ENCODE measurements at places on chromosomes 4 and X. TPM values are rescaled to one million over a fixed set of nuclear protein-coding genes. Genes with fewer than 3 reads are reported as not detected.

Gene PRKX
- total RNA-seq: 72.2 TPM

Gene NOX1
- not detected for total RNA-seq

Gene LRP2BP
- 0.47 TPM for total RNA-seq

DNA sequence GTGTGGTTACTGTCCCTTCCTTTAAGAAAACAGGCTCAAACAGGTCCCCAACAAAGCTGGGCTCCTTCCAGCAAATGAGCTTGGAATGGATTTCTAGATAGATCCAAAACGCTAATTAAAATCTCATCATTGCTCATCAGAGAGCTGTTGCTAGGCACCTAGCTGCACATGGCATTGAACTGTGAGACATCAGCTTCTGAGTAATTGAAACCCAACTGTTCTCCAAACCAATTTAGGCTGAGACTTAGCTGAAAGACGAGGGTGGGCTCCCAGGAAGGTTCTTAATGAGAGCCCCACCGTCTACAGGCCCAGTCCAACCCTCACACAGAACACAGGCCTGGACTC is 59.1 kb downstream of the FAM184B start:
- DNase-seq: no peak

DNA sequence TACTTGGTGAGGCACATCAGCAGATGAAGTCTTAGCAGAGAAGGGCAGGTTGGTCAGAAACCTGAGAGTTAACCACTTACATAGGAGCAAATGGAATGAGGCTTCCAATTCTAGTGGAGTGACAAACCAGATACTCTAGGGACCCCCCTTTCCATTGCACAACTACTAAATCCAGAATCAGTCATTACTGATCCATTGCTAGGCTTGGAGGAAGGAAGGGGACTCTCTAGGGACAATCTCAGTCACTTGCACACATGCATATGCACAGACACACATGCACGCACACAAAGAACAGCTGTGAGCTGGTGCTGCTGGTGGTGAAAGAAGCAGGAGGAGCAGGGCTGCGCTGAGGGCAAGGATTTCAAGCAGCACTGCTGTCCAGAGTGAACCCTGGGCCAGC is 25.7 kb downstream of the PNMA5 start:
- no peak for DNase-seq

GRCh38 chr4:100461807-100462605 is 55.8 kb downstream of the EMCN start:
- no peak for DNase-seq

GRCh38 chrX:53153581-53153980 is 59.6 kb downstream of the KANTR start:
- DNase-seq: no peak

DNA sequence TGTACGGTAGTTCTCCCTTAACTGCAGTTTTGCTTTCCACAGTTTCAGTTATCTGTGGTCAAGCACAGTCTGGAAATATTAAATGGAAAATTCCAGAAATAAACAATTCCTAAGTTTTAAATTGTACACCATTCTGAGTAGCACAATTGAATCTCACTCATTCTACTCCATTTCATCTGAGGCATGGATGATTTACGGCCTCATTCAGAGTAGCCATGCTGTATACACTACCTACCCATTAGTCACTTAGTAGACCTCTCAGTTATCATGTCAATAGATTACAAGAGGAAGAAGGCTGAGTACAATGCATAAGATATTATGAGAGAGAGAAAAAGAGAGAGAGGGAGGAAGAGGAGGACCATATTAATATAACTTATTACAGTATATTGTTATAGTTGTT is 77.5 kb downstream of the ENOX2 start:
- no peak for DNase-seq

GRCh38 chrX:15158350-15158735 is 111.5 kb downstream of the ASB9 start:
- no peak for DNase-seq

- DNase-seq: no peak
Measured at GRCh38 chr4:100635899-100636298, 118.1 kb upstream of the EMCN start.

- no peak for DNase-seq
Measured at GRCh38 chr4:102037566-102037965, 247.0 kb downstream of the BANK1 start.

- no peak for DNase-seq
Measured at GRCh38 chr4:189162073-189162789, 778.4 kb upstream of the FRG1 start.

DNA sequence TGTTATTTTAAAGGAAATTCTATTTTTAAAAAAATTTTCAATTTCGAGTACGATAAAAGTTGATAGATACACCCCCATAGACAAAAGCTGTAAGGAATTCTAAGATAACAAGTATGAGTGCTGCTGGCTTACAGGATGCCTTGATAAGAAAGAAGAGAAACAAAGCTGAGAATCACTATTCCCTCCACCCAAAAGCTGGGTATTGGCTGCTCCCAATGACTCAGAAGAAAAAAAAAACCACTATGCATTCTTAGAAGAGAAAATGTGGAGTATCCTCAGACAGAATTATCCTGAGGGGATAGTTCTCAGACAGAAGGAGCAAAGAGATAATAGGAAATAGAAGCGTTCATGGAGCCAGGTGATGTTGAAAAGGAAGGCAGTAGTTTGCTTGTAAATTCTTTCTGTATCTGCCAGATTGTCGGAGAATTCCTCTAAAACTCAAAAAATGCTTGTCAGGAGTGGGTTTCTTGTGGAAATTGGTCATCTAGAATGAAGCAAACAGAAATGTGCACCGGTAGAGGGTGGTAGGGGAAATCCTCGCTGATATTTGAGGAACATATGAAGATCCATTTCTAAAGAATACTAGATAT is 217.5 kb upstream of the ADAMTS3 start:
- no peak for DNase-seq

DNA sequence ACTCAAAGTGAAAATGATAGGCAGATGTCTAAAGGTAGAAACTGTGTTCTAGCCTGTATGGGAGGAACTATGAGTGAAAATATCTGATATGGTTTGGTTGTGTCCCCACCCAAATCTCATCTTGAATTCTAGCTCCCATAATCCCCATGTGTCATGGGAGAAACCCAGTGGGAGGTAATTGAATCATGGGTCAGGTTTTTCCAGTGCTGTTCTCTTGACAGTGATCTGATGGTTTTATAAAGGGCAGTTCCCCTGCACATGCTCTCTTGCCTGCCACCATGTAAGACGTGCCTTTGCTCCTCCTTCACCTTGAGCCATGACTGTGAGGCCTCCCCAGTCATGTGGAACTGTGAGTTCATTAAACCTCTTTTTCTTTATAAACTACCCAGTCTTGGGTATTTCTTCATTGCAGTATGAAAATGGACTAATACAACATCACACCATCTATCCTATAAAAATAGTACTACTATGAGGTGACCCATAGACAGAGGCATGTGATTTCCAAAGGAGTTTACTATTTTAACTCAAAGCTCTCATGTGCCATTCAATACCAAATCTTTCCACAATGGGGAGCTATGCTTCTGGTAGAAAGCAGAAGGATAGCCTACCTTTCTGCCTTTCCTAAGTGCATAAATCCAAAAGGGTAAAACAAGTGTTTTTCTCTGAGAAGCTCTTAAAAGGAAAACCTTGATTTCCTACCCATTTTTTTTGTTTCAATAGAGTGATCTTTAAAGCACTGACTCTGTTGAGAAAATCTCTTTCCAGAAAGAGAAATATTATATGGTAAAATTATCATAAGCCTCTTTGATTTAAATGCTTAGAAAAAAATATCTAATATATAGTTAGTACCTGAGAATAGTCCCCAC is 38.8 kb downstream of the SEC31A start:
- DNase-seq: no peak

DNA sequence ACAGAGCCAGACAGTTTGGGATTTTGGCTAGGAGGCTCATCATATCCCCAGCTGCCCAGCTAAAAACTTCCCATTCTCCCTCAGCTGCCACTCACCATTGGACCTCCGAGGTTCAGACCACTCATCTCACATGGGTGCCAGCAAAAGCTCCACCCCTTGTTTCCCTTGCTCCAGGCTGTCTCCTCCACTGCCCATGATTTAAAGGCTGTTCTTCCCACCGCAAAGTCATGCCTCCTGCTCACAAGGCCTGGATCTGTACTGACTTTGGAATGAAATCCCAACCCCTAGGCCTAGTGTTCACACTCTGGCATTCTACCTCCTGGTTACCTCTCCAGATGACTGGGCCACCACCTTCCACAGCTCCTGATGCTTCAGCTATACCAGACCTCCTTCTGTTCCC is 142.2 kb upstream of the EOLA2 start:
- no peak for DNase-seq

All from activated T-helper 1 cell treated with anti-CD3 and anti-CD28 coated beads, Interleukin-12 subunit alpha, Interleukin-12 subunit beta, Interleukin-2, Interleukin-4 antibody, amounts not matched to agents 30 ng/mL and 10 ng/mL and 1 ng/mL, durations not matched to agents 14 hours and 24 hours and 36 hours (primary cell).